ENCODE measurements at places on chromosomes 1 and 21.

DNA sequence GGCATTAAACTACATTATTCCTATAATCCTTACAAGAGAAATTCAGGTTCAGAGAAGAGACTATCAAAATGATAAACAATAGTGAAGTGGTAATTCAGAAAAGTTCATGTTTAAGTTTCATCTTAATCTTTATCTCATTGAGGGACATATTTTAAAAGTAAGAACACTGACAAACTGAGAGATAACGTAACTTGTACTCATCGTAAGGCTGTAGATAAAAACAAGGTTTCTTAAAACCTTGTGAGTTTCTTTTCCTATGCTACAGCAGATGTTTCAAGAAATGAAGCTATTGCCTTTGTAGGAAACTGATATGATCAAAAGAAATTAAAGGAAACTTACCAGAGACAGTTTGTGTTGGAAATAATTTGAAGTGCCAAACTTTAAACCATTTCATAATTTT, 65.0 kb downstream of the RERE start:
- no peak for DNase-seq

DNA sequence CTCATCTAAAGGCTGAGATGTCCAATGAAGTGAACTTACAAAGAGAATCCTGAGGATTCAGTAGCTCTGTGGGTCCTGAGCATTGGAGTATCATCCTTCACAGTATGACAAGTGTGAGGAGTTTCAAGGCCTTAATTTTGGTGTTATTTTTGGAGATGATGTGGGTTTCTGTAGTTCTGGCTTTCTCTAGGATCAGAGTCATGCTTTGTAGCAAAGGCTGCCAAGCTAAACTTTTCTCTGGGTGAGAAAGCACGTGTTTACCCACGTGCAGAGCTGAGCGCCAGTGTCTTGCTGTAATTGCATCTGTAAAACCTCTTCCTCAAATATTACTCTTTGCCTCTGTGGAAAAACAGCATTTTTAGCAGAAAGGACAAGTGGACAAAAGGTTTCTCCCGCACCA, 387.8 kb upstream of the LYPLAL1 start:
- DNase-seq: no peak

- no peak for DNase-seq
Observed at GRCh38 chr21:34941162-34941561, 107.9 kb downstream of the RUNX1 start.

DNA sequence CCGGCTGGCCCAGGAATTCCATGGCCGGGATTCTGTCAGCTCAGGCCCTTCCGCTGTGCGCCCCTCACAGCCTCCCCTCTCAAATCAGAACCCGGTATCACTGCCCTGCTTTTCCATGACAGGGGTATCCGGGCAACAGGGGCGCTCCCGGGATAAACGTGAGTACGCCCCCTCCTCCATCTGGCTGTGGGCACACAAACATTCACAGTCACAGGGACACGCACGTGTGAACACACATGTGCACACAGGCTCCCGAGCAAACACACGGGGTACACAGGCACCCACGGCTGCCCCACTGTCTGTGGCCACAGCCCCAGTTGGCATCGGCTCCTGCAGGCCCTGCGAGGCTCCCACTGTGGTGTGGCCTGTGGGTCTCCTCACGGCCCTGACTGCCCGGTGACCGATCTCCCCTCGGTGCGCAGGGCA, 16.7 kb downstream of the COL6A1 start:
- DNase-seq: no peak

DNA sequence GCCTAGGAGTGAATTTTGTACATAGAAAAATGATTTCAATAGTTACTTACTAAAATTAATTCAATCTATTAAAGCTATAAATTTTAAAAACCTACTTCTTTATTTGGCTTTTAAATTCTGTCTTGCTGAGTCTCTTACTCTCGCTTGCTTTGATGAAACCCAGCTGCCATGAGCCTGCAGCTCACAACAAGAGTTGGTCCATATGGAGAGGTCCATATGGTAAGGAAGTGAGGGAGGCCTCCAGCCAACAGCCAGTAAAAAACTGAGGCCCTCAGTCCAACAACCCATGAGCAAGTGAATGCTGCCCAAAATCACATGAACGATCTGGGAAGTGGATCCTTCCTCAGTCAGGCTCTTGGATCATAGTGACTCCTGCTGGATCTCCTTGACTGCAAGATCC, 89.9 kb upstream of the CXADR start:
- DNase-seq: peak; percentile 12

- no peak for DNase-seq
Observed at GRCh38 chr1:244349581-244350001, 102.1 kb downstream of the ADSS2 start.

DNA sequence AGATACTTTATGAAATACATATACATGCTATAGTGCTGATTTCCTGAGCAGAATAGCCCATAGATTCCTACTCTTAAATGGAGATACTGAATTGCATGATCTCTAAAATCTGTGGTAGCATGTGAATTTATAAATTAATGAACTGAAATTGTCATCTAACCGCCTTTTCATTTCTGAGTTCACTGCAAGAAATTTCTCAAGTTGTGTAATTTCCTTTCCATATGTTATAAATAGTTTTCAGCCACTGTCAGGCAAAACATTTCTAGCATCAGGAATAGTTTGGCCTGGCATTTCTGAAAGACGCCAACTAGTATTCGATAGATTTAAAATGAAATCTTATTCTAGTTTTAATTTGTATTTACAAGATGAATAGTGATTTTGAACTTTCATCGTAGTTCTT, 310.1 kb downstream of the USH2A start:
- DNase-seq: no peak

DNA sequence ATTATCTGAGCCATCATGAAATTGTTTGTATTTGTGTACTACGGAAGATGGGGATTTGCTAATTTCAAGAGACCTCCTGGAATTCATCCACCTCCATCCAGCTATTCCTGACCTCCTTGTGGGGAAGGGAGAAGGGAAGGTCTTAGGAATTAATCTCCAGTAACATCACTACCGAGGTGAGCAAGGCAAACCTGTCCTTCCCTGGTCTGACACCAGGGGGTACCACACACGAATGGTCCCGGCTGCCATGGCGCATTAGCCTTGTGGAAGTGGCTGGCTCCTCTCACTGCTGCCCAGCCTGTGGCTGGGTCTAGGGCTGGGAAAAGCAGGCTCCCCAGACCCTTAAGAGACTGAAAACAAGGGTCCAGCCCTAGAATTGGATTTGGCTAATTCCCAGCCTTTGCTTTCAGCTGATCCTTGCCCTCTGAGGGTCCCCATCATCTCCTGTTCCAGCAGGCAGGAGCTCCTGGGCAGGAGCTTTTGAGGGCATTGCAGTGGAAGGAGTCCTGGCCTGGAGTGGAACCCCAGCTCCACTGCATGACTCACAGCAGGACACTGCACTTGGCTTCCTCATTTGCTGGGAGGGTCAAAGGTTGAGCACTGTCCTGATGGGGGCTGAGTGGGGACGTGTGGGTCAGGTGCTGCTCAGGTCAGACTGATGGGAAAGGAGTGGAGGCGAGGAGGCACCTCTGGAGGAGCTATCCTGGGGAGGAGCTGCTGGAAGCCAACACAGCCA, 34.8 kb downstream of the RIMS3 start:
- DNase-seq: no peak

DNA sequence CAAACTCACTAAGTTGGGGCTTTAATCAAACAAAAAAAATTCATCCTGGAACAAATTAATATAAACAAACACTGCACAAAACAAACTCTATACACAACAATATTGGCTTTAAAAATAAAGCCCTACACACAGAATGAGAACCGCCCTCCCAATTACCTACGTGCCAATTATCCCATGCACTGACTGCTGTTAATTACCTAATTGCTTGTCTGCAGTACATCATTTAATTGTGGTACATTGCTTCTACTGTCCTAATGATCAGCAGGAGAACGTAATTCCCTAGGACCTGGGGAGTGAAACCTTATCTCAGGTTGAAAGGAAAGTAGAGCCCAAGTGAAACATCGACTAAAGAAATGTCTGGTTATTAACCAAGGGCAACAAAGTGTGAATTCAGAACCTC, 364.5 kb downstream of the KCNH1 start:
- peak; percentile 3 for DNase-seq

DNA sequence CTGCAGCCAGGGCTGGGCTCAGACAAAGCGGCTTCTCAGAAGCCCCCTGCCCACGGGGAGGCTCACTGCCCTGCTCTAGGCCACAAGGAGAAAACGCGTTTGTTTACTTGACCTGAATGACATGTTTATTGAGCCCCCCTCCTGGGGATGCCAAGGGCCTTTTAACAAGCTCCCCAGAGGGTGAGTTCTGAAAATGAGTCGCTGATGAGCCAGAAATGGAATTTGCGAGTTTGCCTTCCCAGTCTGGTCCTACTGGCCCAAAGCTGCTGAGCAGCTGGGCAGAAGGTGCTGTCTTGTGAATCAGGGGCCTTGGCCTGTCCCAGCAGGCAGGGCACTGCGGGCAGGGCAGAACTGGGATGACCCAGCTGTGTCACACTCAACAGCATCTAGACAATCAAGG, 120.6 kb downstream of the SYF2 start:
- no peak for DNase-seq

DNA sequence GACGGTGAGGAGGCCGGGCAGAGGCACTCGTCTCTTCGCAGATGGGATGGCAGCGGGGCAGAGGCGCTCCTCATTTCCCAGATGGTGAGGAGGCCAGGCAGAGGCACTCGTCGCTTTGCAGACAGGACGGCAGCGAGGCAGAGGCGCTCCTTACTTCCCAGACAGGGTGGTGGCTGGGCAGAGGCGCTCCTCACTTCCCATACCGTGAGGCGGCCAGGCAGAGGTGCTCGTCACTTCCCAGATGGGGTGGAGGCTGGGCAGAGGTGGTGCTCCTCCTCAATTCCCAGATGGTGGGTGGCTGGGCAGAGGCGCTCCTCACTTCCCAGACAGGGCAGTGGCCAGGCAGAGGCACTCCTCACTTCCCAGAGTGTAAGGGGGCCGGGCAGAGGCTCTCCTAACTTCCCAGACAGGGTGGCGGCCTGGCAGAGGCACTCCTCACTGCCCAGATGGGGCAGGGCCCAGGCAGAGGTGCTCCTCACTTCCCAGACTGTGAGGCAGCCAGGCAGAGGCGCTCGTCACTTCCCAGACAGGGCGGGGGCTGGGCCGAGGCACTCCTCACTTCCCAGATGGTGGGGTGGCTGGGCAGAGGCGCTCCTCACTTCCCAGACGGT, 9.9 kb downstream of the TCHHL1 start:
- DNase-seq: no peak

- DNase-seq: peak; percentile 54
Observed at GRCh38 chr1:99550198-99550597, 95.7 kb upstream of the PALMD start.

DNA sequence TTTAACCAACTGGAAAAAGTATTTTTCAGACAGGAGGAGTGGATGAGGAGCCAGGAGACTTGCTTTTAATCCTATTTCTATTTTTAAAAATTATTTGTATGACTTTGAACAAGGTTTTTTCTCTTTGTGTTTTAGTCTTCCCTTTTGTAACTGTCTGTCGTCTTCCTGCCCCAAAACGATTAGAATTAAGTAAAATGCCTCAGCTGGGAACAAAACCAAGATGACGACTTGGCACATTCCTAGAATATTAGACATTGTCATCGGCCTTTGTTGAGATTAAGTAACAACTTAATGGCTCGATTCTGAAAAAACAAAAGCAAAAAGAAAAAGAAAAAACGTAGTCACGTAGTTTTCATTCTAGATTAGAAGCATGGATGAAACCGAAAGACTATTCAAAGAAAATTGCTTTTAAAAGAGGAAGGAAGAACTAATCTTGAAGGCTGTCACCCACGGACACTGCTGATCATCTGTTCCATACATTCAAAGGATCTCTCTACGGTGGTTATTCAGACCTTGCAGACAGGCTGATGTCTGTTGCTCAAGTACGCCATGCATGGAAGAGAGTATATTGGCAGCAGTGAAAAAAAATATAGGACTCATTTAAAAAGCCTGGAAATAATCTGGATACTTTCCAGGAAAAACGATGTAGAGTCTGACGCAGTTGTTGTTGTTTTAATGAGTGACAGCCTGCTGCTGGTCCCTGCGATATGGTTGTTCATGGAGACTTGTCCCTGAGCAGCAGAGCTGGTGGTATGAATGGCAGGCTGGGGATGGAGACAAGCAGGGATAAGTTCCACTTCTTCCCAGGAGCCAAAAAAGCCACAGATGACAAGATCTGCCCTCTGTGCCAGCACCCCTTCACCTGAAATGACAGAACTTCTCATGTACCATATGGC, 16.8 kb downstream of the GNG4 start:
- peak; percentile 84 for DNase-seq

DNA sequence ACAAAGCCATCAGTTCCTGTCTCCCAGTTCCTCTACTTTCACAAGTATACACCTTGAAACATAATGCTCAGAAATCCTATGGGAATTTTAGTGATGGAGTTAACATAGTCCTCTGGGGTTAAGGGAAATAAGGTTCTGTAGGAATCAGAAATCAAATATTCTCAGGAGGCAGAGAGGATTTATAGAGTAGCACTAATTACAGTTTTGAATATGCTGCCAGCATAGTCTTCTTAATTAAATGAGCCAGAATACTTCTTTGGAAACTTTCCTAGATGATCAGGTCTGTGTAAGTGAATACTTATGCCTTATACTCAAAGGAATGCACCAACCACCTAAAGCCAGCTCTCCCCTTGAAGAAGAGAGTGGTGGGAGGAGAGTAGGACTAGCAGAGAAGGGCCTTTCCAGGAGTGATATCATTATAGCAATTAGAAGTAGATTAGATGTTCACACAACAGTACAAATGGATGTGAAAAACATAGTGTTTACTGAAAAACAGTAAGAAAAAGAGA, 31.4 kb upstream of the DIRAS3 start:
- no peak for DNase-seq

- DNase-seq: no peak
Observed at GRCh38 chr1:154749078-154749760, 120.9 kb downstream of the KCNN3 start.

DNA sequence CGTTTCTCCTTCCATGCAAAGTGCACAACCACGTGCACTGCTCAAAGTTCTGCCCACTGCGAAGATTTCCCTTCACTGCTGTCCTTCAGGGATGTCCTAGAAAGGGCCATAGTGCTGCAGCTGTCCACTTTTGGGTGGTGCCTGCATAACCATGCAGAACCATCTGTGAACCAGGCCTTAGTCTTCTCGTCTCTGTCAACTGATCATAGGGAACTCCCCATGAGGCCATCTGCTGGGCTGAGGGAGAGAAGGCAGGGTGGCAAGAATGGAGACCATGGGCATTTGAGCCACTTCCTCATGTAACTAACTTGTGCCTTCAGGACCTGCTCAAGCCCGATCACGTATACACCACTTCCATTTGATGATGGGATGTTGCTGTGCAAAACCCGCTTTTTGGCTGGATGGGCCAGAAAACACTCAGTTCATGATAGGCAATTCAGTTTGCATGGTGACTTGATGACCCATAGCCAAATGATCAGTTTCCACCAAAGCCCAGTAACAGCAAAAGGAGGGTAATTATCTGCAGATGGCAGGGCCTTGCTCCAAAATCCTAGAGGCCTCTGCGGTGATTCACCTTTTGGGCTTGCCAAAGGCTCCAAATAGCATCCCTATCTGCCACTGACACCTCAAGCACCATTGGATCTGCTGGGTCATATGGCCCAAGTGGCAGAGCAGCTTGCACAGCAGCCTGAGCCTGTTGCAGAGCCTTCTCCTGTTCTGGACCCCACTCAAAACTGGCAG, 9.5 kb downstream of the ST6GALNAC5 start:
- DNase-seq: no peak
